ENCODE measurements at places on chromosomes 3 and 15.

- no peak for DNase-seq
These were observed 279.7 kb downstream of the ZIC1 start for GRCh38 chr3:147688868-147689267.

DNA sequence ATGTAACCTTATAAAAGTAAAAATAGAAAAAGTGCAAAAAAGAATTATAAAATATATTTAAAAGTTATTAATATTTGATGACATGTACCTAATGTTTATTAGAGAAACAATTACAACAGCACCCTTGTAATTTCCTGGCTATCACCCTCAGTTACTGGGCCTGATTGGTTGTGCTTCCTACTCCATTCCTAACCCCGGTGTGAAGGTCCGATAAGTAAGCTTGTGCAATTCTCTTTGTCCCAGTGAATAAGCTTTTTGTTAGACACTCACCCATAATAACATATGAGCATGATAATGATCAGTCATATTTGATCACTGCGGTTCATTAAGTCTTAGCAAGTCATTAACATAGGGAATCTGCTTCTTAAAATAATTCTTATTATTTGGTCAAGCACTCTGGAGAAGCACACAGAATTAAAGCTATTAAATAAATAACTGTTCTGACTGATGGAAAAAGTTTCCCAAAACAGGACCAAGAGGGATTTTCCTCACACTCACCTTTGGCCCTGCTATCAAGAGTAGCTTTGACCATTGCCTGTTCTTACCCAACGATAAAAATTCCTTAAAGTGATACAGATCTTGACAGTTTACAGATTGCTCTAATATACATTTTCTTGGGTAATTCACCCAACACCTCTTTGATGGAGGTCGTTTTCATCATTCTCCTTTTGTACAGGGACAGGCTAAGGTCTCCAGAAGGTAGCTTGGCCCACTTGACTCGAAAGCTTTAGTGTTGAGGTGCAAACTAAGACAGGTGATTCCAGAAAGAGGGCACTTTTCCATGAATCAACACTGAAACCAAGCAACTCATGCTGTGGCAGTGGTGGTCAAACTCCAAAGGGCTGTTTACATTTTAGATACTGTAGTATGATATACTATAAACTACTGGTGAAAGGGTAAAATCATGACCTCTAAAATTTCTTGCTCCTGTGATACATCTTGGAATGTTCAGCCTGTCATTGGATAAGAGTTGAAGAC, 543.0 kb upstream of the KCNMB2 start:
- DNase-seq = no peak

GRCh38 chr3:157464321-157464720, 27.7 kb downstream of the PTX3 start:
- no peak for DNase-seq

DNA sequence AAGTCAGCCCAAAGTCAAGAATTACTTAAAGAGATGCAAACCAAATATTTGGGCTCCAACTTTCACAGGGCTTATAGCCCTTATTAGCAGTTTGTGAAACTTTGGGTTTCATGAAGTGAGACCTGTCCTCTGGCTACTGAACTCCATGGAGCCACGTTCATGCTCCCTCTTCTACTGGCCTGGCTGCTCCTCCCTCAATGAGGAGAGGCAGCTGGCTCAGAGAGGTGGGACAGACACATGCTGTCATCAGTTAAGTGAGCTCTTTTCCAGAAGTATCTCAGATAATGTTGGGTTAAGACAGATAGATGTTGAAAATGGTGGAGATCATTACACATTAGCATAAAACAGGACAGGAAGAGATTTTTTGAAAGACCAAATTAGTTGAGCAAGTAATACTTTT, 19.4 kb downstream of the MRPS25 start:
- DNase-seq = no peak

Measured in stimulated activated CD4-positive, alpha-beta T cell treated with anti-CD3 and anti-CD28 coated beads, TNF-alpha, amount 100 ng/mL, for 24 hours (primary cell).